ENCODE measurements at places on chromosomes 12 and 14.

DNA sequence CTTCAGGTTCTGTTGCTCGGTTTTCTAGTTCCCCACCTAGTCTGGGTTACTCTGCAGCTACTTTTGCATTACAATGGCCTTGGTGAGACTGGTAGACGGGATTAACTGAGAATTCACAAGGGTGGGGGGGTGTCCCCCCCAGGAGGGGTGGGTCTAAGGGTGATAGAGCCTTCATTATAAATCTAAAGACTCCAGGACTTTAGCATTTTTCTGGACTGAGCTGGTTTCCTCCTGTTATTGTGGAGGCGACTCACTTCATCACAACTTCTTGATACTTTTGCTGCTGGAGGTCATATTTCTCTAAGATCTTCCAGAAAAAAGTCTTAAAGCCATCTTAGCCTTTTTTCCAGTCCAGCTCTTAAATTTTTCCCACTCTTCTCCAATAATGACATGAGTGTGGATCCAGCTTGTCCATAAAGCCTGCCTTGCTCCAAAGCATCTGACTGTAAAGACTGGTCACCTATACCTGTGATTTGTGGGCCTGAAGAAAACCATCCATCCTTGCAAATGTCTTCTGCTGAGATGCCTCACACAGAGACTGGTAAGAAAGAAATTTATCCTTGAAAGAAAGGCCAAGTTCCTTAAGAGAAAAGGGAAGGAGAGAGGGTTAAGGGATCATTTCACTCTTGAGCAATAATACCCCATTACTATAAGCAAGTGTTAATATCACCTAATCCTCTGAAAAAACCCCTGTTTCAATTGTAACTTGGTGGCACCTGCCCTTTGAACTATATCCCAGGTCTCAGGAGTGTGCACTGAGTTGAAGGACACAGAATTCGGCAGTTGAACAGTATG is 19.7 kb upstream of the SLC2A14 start:
- DNase-seq = no peak

GRCh38 chr12:132174015-132174838 is 30.0 kb downstream of the NOC4L start:
- no peak for DNase-seq

GRCh38 chr14:94761348-94761996 is 8.4 kb downstream of the GSC start:
- DNase-seq = no peak

DNA sequence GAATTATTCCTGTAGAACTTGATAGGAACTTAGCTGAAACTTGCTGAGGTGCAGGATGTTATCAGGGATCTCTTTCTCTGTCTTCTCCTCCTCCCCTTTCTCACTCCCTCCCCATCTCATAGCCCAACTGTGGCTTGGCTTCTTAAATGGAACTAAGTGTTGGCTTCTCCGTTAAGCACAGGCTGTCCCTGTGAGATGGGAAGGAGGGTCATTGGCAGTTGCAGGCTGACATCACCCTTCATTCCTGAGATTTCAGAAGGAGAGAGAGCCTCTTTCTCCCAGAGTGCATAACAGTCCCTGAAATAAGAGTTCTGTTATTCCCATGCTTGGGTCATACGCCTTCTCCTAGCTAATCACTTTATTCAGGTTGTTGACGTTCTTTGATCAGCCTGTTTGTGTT is 162.0 kb downstream of the UNC79 start:
- DNase-seq = no peak

DNA sequence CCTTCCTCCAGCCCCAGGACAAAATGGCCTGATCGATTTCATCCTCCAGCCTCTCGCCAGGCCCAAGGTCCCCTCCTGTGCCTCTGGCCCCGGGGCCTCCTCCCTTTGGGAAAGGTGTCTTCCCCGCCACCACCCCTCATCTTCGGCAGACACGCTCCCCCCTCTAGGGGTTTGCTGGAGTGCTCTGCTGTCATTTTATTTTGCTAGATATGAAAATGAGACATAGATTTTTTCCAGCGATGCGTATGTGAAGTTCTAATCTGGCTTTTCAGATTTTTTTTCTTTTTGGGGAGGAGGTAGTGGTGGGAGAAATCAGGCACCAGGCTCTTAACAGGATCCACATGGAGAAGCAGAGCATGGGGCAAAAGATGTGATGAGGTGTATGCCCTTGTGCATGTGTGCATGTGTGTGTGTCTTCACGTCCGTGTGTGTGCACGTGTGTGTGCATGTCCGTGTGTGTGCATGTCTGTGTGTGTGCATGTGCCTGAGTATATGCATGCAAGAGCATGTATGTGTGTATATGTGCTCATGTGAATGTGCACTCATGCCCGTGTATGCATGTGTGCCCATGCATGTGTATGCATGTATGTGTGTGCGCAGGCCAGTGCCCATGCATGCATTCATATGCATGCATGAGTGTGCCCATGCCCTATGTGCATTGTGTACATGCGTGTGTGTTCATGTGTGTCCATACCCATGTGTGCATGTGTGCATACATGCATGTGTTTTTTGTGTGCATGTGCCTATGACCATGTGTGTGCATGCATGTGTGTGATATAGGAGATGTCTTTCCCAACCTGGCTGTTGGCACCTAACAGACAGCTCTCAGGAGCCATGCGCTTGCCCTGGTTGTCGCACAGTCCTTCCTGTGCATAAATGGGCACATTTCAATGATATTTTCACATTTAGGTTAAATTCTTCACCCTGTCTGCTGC is 203.0 kb downstream of the RBM19 start:
- DNase-seq = no peak

GRCh38 chr12:27595231-27595642 is 71.2 kb downstream of the PPFIBP1 start:
- DNase-seq = no peak

- DNase-seq = no peak
These were observed 2.6 kb upstream of the TAMALIN start for GRCh38 chr12:52004042-52004648.

DNA sequence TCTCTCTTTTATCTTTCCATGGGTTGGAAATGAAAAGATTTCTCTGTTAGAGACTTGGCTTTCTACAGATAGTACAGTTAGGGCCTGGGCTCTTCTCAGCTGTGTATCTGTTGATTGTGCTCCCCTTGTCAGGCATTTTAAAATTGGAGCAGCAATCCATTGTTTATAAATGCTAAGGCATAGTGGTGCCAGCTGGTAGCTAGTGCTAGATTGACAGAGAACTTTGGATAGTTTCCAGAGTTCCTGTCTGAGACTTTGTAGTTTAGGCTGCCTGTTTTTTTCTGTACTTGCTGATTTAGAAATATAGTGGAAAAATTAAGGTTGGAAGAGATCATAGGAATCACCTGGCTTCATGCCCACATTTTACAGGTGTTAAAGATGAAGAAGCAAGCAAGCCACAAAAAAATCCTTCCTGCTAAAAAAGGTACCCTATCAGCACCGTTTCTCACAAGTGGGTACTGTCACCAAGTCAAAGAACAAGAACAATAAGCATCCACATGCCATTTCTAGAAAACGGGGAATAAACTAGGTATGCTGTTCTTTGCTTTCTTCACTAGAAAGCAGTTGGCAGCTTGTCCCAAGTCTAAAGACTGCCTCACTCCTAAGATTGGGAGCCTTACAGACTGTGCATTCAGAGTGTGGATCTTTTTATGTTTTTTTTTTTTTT is 6.2 kb downstream of the TTLL5 start:
- DNase-seq = no peak

Data from GOT3 (cell line).